Urothelium cell line (cell line): ENCODE measurements at places on chromosomes 3 and 15.

- DNase-seq: no peak
These were observed 87.3 kb downstream of the MESD start for GRCh38 chr15:80902298-80902801.

- DNase-seq: peak; percentile 45
These were observed 29.8 kb upstream of the SENP5 start for GRCh38 chr3:196837819-196838420.

DNA sequence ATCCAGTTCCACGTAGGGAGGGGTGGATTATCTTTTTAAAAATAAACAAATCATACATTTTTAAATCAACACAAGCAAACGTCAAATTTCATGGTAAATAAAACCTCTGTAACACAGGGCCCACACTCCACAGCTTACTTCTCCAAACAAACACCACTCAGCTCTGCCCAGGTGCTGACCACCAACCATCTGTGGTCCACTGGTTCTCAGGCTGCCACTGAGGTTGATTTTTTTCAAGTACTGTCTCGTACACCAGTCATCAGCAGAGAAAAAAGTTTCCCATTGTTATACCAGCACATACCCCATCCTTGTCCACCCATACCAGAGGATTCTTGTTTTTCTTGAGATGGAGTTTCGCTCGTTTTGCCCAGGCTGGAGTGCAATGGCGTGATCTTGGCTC is 32.4 kb downstream of the CHSY1 start:
- DNase-seq: no peak

GRCh38 chr3:196057760-196058331 is 24.0 kb downstream of the TFRC start:
- no peak for DNase-seq

GRCh38 chr15:91357011-91357410 is 257.0 kb downstream of the SV2B start:
- DNase-seq: no peak

DNA sequence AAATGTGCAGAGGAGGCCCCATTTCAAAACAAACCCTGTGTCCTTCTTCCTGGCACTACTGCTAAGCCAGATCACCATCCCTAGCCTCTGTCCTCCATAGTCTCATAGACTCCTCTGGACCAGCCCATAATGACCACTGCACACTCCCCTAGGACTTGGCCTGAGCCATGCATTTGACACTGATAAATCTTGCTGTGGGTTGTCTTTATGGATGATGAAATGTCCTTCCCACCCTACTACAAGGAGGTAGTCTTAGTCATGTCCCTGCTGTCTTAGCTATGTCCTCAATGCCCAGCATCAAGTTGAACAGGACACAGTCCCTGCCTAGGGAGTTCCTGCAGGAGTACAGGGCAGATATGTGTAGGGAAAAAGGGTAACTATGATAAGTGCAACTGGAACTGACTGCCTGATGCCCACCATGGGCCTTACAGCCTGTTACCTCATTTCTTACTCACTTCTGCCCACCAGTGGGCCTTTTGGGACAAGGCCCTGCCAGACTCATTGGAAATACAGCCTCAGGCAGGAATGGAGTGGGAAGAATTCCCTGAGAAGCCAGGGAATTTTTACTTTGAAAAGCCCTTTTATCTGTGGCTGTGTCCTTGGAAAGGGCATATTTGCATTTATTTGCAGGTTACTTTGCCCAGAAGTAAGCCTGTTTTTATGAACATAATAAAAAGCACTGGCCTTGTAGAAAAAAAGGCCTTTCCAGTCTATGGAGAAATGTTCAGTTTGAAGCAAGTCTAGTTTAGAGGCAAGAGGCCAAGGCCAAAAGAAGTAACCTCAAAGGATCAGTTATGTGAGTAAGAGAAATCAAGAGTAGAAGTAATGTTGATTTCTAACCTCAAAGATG is 199.6 kb upstream of the EIF1B start:
- no peak for DNase-seq

DNA sequence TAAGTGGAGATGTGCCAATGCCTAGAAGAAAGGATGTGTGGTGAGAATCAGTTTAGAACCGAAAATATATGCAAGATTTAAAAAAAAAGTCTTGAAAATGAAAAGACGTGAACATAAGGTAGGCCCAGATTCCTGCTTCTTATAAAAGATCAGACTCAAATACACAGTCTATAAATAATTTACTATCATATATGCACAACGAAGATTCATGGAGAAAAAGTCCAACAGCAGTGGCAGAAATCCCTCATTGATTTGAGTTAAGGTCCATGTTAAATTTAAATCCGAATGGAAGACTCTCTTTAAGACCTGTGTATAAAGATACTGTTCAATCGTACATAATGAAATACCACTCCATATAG is 227.2 kb downstream of the OCA2 start:
- DNase-seq: no peak

GRCh38 chr3:183388213-183388895 is 40.1 kb downstream of the MCF2L2 start:
- no peak for DNase-seq

- peak; percentile 13 for DNase-seq
These were observed 431.4 kb downstream of the DIPK2A start for GRCh38 chr3:144403040-144403457.

GRCh38 chr15:89827829-89828228 is 13.2 kb upstream of the ANPEP start:
- DNase-seq: no peak

- no peak for DNase-seq
These were observed 61.8 kb downstream of the GAP43 start for GRCh38 chr3:115685097-115685496.

- no peak for DNase-seq
These were observed 47.5 kb upstream of the SNRK start for GRCh38 chr3:43238801-43239200.

GRCh38 chr3:65344444-65344843 is 656.6 kb upstream of the ADAMTS9 start:
- DNase-seq: no peak

GRCh38 chr15:41621200-41622193 is 38.7 kb upstream of the MGA start:
- peak; percentile 95 for DNase-seq

DNA sequence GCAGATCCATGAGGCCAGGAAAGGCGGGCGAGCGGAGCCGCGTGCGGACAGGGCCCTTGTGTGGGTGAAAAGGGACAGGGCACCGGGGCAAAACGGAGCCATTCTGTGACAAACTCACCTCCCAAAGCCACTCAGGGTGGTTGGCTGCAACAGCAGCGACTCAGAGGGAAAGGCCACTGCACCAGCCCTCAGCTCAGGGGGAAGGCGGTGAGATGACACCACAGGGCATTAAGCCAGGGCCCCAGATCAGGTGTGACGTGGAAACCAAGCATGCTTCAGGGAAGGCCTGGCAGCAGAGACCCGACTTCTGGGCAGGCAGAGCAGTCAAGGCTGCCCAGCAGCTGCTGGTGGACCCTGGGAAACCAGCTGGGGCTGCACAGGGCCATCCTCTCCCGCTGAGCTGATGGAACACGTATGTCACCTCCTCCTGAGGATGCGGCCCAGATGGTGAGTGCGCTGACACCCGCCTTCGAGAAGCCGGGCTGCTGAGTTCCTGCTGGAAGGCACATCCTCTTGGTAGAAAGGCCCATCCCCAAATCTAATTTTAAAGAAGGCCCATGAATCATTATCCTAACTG is 82.3 kb downstream of the CHSY1 start:
- no peak for DNase-seq

- peak; percentile 89 for DNase-seq
These were observed 3.3 kb upstream of the ITPKA start for GRCh38 chr15:41490355-41490754.

DNA sequence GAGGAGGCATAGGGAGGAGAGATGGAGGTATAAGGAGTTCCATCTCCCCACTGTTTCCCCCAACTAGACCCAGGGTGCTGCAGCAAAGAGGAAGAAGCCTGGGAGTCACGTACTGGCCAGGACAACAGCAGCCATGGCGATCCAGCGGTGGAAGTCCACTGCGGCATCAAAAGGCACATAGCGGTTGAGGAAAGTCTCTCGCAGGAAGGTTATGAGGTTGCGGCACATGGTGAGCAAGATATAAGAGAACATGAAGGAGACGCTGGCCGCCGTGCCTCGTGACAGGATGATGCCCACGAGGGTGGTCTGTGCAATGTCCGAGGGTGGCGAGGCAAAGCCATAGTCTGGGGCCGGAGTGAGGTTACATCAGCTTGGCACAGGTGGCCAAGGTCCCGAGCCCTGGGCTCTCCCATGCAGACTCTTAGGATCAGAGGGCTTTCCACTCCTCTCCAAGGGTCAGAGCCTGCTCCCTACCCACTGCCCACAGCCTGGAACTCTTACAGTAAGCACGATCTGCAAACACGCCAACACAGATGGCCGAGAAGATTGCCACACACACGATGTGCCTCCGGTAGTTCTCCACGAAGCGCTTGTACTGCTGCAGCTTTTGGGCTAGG is 14.3 kb downstream of the DUOX2 start:
- DNase-seq: no peak

DNA sequence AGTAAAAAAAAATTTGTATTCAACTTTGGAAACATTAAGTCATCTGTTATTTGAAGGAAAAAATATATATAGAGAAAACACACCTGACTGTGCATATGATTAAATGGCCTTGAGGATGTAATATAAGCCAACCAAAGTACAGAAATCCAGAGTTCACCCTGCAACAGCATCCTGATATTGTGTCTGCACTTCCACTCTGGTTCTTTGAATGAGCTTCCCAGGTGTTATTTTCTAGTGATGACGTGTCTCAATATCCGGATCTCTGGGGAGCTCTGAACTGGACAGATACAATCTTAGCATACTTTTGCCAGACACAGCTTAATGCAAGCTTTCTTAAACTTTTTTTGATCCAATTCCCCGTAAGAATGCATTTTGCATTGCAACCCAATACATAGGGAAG is 19.5 kb upstream of the PIK3CB start:
- DNase-seq: no peak

DNA sequence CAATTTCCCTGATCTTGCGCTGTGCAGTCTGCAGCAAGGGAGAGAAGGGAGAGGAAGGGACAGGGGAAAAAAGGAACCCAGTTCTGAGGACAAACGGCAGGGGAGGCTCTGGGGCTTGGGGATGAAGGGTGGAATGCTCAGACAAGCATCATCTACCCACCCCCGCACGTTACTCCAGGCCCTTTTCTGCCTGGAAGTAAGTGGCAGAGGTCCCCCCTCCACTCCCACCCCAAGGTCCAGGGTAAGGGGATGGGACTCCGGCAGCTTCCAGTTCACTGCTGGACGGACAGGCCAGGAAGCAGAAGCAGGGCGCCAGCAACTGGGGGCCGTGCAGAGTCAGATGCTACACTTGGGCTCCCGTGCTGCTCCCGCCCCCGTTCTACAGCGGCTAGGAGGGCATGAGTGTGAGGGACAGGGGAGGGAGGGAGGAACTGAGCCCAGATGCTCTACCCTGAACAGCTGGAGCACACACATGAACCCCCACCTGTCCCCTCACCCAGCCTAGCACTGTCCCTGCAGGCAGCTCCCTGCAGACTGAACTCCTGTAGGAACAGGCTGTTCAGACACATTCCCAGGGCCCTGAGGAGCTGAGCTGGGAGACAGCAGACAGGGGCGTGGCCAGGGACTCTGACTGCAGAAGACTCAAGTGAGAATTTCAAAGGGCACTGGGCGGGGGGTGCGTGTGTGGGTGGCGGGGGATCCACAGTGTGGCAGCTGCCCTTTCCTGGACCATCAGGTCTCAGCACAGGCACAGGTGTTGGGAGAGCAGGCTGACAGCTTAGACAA is 59.7 kb downstream of the SENP2 start:
- DNase-seq: no peak
